NCI-H510A treated with DMSO at 0.1 percent for 48 hours (cell line): ENCODE measurements at places on chromosomes 16 and 17.

GRCh38 chr17:60601447-60602384, 1.7 kb downstream of the PPM1D start:
- DNase-seq: peak; percentile 89

DNA sequence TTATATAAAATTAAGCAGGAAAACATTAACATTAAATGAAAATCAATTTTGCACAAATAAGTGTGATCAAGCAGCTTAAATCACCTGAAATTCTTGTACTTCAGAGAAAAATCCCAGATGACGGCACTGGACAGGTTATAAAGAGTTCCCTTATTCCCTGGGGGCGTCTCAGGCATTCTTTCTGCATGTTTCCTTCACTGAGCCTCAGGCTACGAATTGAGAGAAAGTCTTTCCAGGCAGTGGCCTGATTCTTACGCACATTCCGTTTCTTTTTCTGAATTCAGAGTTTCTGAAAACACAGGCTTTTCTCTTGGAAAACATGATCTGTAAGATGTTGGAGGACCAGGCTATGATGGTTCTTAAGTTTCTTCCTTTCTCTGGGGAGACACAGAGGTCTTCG, 22.1 kb upstream of the PITPNM3 start:
- no peak for DNase-seq

- DNase-seq: peak; percentile 45
Measured at GRCh38 chr17:51590071-51590656, 329.8 kb downstream of the UTP18 start.

DNA sequence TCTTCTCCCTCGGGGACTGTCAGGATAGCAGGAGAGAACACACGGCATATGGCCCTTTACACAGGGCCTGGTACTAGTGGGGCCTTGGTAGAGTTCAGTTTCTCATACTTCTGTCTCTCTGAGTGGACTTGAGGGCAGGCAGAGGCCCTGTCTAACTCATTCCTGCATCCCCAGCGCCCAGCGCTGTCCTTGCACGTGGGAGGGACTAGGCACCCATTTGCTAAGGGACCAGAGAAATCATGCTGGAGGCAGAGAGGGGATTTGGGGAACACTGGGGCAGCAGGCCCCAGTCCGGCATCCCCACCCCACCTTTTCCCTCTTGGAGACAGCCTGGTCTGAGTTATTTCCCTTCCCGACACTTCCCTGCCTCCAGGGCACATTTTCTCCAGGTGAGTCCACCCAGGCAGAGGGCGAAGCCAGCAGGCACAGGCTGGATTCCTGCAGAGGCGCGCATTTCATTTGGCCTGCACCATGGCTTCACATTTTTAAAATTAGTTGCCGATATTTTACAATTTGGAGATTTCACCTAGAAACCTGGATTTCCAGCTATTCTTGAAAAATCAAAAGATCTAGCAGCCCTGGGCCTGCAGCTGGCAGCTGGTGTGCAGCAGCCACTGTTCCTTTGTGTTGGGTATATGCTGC, 9.7 kb upstream of the NKD1 start:
- no peak for DNase-seq

DNA sequence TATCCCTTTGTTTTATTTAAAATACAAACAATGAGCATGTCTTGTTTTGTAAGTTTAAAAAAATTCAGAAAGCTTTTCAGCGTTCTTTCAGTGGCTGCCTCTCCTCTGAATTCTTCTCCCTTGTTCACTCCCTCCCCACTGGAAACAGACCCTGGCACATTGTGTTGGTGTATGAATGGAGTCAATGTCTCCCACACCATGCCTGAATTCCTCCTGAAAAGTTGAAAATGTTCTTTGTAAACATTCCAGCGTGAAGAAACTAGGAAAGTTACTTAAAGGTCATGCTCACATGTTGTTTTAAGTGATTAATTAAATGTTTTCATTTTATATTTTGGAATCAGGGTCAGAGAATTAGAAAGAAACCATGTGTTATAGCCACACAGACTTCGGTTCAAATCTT, 136.9 kb upstream of the DYNLRB2 start:
- DNase-seq: no peak

DNA sequence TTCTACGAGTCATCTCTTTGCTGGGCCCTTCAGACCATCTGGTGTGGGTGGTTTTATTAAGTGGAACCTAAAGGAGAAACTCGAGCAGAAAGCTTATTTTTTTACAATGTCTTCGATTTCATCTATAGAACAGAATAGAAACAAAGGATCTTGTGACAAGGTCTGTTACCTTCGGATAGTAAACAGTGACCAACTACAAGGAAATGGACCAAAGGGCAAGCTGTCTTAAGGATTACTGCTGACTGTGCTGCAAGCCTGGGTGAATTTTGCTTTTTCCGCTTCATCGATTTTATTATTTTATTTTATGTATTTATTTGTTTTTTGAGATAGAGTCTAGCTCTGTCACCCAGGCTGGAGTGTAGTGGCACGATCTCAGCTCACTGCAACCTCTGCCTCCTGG, 348.9 kb upstream of the ERCC4 start:
- DNase-seq: no peak

GRCh38 chr17:63700528-63701455, 867 bp upstream of the LIMD2 start:
- peak; percentile 59 for DNase-seq

DNA sequence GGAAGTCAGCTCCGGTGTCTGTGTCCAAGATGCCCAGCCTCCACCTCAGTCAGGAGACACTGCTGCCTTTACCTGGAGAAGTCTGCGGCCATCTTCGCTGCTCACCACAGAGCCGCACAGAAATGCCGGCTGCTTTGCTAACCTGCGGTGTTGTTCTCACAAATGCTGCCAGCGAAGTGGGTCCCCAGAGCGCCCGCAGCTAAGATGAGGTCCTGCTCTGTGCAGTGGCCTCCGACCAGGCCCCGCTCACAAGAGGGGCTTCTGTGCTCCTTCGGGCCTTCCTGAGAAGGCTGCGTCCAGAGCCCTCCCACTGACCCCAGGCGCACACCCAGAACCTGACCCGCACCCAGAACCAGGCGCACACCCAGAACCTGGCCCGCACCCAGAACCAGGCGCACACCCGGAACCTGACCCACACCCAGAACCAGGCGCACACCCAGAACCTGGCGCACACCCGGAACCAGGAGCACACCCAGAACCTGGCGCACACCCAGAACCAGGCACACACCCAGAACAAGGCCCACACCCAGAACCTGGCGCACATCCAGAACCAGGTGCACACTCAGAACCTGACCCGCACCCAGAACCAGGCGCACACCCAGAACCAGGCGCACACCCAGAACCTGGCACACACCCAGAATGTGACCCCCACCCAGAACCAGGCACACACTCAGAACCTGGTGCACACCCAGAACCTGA, 51.5 kb upstream of the FASN start:
- no peak for DNase-seq

DNA sequence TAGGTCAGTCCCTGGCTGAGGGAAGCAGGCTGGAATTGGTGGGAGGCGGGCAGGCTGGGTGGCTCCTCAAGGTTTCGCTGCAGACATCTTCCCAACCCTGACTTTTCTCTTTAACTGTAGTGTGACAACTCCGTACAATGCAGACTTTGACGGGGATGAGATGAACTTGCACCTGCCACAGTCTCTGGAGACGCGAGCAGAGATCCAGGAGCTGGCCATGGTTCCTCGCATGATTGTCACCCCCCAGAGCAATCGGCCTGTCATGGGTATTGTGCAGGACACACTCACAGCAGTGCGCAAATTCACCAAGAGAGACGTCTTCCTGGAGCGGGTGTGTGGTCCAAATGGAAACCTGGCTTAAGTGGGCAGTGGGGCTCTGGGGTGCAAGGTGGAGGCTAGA, 15.0 kb downstream of the POLR2A start:
- no peak for DNase-seq

GRCh38 chr17:67011527-67012175, 32.7 kb upstream of the CACNG1 start:
- no peak for DNase-seq

GRCh38 chr16:24046442-24046841, 209.7 kb upstream of the CACNG3 start:
- no peak for DNase-seq

DNA sequence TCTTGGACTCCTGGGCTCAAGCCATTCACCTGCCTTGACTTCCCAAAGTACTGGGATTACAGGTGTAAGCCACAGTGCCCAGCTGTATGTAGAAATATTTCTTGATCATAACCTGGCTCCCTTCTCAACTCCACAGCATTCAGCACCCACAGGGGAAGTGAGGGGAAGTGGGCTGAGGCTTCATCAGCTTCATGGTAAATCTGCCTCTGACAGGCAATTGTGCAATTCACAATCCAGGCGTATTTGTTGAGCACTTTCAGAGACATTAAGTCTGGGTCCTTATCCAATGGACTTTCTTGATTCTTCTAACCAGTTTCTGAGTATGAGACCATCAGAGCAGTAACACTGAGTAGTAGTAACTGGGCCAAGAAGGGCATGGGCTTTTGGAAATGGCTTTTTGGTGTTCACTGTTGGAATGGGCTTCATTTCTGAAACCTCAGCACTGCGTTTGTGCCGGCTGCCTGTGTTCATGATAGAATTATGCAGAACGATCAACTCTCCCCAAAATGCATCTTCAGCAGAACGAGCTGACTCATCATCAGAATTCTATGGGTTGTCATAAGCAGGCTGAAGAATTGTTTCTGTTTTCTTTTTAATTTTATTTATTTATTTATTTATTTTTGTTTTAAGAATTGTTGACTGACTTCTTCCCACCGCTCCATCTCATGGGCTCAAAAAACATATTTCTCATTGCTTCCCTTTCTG, 28.9 kb downstream of the FAM20A start:
- no peak for DNase-seq

DNA sequence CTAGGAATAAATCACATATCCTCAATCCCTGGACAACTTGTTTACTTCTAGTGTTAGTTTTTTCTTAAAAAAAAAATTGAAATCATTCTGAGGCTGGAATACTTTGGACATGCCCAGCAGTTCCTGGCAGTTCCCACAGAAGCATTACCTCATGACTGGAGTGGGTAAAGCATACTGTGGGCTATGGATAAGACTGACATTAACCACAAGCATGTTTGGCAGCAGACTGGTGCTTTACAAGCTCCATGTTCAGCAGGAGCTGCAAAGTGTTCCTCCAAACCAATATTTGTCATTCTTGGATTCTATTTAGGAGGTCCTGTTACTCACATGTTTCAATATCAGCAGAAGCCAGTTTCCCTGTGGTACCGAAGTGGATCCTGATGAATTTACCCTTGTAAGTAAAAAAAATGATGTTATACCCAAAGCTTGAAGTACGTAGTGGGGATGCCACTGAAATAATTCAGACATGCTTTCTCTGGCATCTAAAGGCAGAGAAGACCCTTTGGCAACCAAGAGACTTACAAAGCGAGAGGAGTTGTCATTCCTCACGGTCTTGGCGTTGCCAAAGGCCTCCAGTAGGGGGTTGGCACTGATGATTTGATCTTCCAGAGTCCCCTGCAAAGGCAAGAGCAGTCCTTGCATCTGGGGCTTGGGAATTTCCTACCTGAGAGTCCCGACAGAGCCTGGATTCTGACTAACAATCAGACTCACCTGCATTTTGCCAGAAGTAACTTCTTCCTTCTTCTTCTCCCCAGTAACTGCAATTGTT, 4.9 kb downstream of the MYH1 start:
- DNase-seq: no peak

GRCh38 chr16:56643080-56643778, 4.8 kb downstream of the MT1A start:
- peak; percentile 27 for DNase-seq

- peak; percentile 100 for DNase-seq
Measured at GRCh38 chr17:48131216-48131824, 23.8 kb downstream of the SNX11 start.
